Activated naive CD4-positive, alpha-beta T cell treated with Interleukin-2 at 50 U/mL for 16 hours (primary cell): ENCODE measurements at places on chromosomes 12 and 14.

DNA sequence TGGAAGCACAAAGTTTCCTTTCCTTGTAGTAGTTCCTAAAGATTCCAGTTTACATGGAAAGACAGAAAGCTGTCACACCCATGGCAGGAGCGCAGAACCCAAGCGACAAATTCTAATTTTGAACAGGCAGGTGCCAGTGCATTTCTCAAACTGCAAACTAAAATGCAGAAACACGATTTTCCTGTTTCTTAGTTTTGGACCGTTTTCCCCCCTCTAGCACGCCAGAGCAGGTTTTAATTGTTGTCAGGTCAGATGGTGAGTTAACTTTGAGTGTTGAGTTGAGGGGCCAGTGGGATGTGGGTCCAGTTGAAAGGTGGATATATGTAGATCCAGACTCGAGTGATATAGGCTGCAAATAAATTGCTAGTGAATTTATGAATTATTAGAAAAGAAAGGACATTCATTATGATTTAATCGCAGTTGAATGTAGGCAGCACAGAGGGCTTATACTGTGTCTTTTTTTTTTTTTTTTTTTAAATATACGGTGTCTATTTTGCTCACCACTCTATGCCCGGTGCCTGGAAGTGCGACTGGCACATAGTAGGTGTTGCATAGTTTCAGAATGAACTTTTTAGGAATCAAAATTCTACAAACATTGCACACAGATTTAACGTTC is 909 bp upstream of the ETFBKMT start:
- DNase-seq, result no peak

GRCh38 chr12:101997102-101997501 is 64.7 kb downstream of the WASHC3 start:
- no peak for DNase-seq

- DNase-seq, result no peak
Measured at GRCh38 chr12:90262251-90262650, 553.6 kb upstream of the ATP2B1 start.

DNA sequence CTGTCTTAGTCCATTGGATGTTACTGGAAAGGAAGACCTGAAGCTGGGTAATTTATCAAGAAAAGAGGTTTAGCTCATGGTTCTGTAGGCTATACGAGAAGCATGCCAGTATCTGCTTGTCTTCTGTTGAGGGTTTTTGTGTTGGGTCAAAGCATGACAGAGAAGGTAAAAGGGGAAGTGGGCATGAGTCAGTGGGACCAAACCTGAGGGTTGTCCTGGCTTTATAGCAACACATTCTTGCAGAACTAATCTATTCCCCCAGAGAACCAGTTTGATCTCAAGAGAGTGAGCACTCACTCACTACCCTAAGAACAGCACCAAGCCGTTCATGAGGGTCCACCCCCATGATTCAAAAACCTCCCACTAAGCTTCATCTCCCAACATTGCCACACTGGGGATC is 19.0 kb upstream of the KRAS start:
- DNase-seq, result no peak

DNA sequence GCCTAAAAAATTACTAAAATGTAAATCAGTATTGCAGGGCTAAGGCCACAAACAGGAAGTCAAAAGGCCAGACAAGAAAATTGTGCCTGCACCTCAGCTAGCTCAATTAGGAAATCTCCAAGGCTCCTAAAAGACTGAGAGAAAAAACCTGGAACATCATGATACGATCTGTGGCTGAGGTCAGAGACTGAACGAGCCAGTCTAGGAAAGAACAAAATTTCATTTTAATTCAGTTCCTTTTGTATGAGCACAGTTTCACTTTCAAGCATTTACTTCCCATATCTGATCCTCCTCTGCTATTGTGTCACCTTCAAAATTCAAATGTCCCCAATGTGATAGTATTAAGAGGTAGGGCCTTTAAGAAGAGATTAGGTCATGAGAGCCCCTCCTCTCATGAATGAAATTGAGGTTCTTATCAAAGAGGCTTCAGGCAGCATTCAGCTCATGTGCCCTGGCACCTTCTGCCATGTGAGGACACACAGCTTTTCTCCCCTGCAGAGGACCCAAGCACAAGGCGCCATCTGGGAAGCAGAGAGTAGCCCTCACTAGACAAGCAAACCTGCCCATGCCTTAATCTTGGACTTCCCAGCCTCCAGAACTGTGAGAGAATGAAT is 14.8 kb downstream of the PRKAB1 start:
- DNase-seq, result no peak

DNA sequence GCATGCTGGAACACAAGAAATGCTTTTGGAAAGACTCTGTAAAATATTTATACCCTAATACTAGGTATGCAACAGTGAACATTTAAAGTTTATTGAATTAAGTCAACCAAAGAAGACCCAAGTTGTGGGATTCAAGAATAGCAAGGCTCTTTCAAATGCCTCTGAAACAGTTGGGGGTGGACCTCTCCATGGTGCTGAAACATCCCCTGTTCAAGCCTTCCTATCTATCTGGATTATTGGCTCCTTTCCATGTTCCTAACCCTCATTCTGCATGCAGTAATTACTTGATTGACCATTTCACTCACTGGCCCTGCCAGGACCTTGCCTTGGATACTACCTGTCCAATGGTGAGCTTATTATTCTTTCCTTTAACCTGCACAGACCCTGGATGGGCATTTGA is 349.7 kb downstream of the NRXN3 start:
- DNase-seq, result no peak

DNA sequence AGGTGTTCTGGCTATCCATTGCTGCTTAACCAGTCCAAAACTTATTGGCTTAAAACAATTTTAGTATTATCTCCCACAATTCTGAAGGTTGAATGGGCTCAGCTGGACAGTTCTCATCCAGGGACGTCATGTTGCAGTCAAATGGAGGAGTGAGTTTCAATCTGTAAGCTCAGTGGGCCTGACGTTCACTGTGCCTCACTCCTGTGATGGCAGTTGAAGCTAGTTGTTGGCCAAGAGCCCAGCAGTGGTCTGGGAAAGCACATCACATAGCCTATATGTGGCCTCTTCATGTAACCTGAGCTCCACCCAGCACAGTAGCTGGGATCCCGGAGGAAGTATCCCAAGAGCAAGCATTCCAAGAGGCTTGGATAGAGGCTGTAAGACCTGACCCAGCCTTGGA is 40.6 kb upstream of the CDKN3 start:
- no peak for DNase-seq

DNA sequence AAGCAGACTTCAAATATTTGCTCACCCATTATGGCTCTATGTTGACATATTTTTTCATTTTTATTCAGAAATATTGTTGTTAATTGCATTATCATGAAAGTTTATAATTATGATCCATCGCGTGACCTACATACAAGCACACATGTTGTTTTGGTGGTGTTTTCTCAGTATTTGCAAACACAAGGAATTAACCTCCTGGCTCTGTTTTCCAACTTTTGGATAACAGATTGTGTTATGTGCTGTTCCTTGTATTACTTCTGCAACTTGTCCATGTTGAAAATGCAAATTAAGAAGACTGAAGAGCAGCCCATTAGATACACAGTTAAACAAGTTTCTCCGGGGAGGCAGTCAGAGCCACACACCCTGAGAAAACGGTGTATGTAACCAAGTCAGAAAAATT is 201.2 kb downstream of the SEC23A start:
- no peak for DNase-seq

DNA sequence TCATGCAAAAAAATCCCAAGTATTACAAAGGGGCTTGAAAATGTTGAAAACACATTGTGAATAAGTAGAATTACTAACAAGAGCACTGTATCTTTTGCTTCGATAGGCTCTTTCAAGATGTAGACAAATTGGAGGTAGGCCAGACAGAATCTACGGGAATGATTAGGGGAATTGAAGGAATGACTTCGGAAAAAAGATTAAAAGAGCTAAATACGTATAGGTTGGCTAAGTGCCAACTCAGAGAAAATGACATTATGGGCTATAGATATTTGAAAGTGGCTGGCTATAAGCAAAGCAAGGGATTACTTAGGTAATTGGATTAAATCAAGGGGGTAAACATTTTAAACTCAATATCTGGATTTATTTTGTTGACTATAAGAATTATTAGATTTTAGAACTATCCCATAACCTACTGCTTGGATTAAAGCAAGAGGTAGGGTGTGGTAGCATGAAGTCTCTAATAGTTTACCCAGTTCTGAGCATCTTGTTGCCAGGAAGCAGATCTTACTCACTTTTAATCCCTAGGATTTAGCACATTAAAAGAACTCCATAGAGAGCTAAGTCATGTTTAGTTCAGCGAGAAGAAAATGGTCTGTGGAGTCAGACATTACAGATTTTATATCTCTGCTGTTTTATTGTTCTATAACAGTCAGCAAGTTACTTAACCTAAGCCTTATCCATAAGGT is 489.8 kb downstream of the DIO2 start:
- no peak for DNase-seq

DNA sequence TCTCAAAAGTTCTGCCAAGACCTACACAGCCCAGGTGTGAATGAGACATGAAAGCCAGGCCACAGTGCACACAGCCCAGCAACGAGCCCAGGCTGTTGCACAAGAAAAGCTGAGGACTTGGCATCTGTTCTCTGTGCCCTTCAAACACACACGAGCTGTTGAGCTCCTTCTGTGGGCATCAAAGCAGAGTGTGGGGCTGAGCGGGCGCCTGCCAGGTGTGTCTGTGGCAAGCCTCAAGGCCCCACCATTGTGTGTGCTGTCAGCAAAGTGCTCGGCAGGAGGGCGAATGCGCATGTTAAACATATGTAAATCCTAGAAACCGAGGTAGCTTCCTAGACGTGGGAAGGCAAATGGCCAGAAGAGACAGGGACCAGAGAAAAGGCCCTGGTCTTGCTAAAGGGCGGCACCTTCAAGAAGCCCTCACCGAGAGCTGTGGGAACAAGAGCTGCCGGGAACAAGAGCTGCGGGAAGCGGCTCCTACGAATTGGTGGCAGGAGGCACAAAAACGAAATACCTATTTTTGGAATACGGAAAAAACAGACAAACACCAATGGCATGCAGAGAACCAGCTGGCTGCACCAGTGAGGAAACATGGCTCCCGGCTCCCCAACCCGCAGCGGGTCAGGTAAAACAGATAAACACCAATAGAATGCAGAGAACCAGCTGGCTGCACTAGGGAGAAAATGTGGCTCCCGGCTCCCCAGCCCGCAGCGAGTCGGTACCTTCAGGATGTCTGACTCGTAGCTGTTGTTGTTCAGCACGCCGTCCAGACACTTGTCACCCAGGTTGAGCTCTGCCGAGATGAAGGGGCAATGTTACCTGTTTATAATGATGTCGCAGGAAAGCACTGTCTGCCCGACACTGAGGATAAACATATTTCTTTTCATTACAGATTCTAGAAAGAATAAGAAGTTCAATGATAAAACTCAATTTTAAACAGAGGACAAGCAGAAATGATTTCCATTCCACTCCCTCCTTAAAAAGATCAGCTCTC is 19.0 kb upstream of the GOLGA3 start:
- DNase-seq, result no peak

DNA sequence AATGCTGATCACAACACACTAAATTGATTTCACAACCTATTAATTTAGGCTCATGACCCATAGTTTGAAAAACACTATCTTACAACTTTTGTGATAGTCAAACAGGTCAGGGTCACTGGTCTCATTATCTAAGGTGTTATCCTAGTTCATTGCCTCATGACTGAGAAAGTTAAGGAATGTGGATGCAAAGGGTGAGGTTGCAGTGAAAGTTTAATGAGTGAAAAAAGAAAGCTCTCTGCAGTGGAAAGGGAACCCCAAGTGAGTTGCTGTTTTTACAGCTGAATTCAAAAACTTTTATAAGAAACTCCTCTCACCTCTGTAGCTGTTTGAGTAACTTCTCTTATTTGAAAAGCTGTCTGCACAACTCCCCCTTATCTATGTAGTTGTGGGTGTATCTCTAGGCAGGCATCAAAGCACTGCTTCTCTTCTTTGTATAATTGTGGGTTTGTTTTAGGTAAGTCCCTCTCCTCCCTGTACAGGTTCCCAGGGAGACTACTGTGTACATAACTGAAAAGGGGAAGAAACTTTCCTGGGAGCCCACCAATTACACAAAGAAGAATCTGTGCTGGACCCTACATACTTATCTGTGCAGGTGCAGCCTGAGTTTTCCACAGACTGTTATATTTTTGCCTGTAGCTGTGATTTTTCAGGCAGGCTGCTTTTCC is 18.9 kb downstream of the DNAL1 start:
- DNase-seq, result no peak

- DNase-seq, result no peak
Measured at GRCh38 chr14:83172363-83172762, 1638.7 kb upstream of the SEL1L start.

DNA sequence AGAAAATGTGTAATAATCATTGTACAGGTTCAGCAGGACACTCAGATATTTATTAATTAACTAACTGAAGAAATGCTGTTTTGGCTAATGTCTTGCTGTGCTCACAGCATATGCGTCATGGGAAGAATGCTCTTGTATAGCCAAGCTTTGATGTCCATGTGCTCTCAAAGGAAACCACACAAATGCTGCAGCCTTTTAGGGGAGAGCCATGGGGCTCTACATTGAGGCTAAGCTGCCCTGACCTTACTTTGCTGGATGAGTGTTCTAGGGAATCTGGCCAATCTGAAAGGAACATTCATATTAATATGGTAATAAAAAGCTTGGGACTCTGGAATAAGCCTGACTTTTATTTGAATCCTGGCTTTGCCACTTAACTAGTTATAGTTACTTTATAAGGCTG is 9.5 kb upstream of the CRADD start:
- no peak for DNase-seq

- DNase-seq, result no peak
Measured at GRCh38 chr12:124419292-124420040, 124.6 kb downstream of the RFLNA start.

DNA sequence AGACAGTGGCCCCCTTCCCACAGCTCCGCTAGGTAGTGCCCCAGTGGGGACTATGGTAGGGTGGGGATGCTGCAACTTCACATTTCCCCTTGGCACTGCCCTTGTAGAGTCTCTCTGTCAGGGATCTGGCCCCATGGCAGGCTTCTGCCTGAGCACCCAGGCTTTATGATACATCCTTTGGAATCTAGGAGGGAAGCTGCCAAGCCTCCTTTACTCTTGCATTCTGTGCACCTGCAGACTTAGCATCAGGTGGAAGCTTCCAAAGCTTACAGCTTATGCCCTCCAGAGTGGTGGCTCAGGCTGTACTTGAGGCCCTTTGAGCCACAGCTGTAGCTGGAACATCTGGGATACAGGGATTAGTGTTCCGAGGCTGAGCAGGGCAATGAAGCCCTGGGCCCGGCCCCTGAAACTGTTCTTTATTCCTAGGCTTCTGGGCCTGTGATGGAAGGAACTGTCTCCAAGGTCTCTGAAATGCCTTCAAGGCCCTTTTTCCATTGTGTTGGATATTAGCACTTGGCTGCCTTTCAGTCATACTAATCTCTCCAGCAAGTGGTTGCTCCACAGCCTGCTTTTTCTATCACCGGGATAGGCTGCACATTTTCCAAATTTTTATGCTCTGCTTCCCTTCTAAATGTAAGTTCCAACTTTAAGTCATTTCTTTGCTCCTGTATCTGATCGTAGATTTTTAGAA is 22.2 kb upstream of the OR6J1 start:
- no peak for DNase-seq

DNA sequence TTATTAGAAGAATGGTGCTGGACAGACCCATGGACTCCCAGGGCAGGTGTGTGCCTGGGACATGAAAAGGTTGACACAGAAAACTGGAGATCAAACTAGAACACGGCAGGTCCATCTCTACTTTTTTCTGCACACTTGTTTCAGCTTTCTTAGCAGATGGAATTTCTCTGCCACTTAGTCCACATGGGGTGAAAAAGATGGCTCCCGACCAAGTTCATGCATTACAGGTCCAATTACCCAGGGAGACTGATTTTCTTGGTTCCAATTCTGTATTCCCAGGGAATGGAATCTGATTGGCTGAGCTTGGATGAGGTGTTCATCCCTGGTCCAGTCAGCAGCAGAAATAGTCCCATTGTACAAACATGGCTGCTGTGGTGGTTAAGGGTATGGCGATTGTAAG is 238.9 kb upstream of the SRRM4 start:
- no peak for DNase-seq

GRCh38 chr14:91372671-91373495 is 44.7 kb downstream of the CCDC88C start:
- DNase-seq, result peak; percentile 30
